Fibroblast of skin of abdomen (primary cell): ENCODE measurements at places on chromosomes 7 and 10.

GRCh38 chr7:29888006-29888405 is 81.7 kb downstream of the WIPF3 start:
- no peak for DNase-seq

- DNase-seq, result no peak
Measured at GRCh38 chr7:7612519-7612918, 28.0 kb upstream of the UMAD1 start.

- no peak for DNase-seq
Measured at GRCh38 chr10:128526791-128527375, 400.7 kb upstream of the MKI67 start.

GRCh38 chr10:123997486-123998196 is 95.8 kb downstream of the CHST15 start:
- peak; percentile 97 for DNase-seq

DNA sequence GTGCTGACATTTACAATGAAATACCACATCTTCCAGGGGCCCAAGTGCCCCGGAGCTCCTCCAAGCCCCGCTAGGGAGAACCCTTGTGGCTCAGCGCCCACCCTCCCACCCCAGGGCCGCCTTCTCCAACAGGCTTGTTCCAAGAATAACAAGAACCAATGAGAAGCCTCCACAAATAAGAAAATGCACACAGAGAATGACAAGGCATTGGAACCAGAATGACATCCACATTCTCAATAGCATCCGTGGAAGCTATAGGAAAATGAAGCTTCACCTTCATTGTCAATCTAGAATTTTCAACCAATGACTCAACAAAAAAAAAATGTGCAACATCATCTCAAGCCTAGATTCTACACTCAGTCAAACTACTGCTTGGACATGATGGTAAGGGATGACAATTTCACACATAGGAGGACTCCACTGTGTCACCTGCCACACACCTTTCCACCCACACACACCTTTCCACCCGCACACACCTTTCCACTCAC is 50.4 kb upstream of the PPP2R2D start:
- DNase-seq, result peak; percentile 18

GRCh38 chr7:128352153-128352537 is 8.4 kb upstream of the RBM28 start:
- peak; percentile 14 for DNase-seq

DNA sequence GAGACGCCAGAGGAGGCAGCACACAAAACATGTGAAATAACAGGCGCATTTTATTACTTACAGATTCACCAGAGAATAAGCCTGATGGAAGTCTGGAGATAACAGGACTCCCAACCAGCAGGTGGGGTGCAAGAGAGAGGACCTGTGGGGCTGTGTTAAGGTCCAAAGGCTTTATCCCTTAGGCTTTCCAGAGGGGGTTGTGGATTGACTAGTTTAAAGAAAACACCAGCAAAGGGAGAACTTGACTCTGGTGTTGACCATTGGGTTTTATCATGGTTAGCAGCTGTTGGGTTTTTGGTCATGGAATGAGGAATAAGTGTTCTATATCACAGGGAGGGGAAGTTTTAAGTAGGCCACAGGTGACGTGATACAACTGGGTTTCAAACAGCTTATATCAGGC is 1.6 kb upstream of the CRPPA start:
- no peak for DNase-seq

- DNase-seq, result no peak
Measured at GRCh38 chr7:34225193-34225592, 319.9 kb downstream of the BMPER start.

- no peak for DNase-seq
Measured at GRCh38 chr10:119281581-119282071, 74.3 kb downstream of the GRK5 start.

GRCh38 chr10:27618906-27619305 is 114.8 kb downstream of the RAB18 start:
- DNase-seq, result peak; percentile 74

- peak; percentile 63 for DNase-seq
Measured at GRCh38 chr7:46580766-46581165, 659.7 kb upstream of the IGFBP3 start.

- DNase-seq, result no peak
Measured at GRCh38 chr10:110366635-110367034, 61.9 kb upstream of the SMNDC1 start.

- no peak for DNase-seq
Measured at GRCh38 chr10:78506614-78507013, 473.0 kb downstream of the RPS24 start.

DNA sequence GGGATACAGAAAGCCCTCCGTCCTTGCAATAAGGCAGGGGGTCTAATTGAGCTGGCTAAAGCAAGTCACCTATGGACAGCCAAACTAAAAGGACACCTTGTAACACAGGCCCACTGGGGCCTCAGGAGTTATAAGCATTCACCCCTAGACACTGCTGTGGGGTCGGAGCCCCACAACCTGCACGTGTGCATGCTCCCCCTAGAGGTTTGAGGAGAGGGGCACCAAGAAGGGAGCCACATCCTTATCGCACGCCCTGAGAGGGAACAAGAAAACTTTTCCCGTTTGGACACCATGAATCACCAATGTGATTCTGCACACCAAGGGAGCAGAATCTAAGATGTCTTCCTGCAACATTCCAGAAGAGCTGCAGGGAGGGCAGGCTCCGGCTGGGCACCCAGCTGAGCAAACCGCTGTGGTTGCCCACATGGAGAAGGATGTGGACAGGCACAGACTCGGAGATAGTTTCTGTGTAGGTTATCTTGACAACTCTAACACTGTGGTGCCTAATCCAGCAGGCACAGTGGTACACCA is 17.7 kb upstream of the TARP start:
- no peak for DNase-seq

GRCh38 chr10:88389456-88389855 is 193.7 kb downstream of the RNLS start:
- peak; percentile 62 for DNase-seq

DNA sequence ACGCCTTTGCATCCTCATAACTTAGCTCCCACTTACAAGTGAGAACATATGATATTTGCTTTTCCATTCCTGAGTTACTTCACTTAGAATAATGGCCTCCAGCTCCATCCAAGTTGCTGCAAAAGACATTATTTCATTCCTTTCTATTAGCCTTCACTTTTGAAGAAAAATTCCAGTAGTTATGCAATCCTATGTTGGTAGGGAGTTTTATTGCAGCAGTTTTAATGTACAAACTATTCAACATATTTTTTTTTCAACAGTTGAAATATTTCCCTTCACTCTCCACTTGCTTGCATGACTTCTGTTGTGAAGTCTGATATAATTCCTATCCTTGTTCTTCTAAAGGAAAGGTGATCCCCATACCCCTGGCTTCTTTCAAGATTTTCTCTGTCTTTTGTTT is 27.3 kb upstream of the ARHGAP22 start:
- DNase-seq, result peak; percentile 48

DNA sequence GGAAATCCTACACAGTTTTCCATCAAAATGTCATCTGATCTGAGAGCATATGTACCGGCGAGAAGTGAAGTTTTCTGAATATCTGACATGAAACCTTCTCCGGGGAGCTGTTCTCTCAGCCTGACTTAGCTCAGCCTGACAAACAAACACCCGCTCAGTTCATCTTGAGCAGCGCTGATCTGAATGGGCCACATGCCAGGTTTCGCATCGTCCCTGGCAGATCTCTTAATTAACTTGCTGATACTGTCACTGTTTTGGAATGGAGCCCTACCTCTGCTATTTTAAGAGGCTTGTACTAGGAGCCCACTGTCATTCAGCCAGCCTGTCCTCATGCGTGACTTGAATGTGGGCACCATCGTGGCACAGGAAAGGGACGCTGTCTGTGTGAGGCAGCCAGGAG is 109.2 kb downstream of the STRA8 start:
- no peak for DNase-seq

GRCh38 chr10:5833814-5834213 is 20.6 kb upstream of the GDI2 start:
- DNase-seq, result no peak

GRCh38 chr10:85619832-85620231 is 746.8 kb downstream of the GRID1 start:
- DNase-seq, result no peak

DNA sequence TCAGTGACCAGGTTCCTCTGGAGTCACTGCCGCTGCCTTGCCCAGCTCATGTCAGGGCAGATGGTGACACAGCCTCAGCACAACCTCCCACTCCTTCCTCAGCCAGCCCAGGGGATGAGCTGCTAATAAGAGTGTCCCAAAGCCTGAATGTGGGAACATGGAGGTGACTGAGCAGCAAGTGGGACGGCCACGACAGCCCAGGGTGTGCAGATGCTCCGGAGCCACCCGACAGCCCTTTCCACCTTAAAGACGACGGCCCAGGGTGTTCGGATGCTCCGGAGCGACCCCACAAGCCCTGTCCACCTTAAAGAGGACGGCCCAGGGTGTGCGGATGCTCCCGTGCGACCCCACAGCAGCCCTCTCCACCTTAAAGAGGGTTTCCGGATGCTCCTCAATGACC is 89.2 kb downstream of the DIP2C start:
- no peak for DNase-seq

- DNase-seq, result peak; percentile 5
Measured at GRCh38 chr10:106680061-106680460, 484.4 kb downstream of the SORCS1 start.

GRCh38 chr10:110700947-110701616 is 56.9 kb downstream of the RBM20 start:
- DNase-seq, result no peak

DNA sequence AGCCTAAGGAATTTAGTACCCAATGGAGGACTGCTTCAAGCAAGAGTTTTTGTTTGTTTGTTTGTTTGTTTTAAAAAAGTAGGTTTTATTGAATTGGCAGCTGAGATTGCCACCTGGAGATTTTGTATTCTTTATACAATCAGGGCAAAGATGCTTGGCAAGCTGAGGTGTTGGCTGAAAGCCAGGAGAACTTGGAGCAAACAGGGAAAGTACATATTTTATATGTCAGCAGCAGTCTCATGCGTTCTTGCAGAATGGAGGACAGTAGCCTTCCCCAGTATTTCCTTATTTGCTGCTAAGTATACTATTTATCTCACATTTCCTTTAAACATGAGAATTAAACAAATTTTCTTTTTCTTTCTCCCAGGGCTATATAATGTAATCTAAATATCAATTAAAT is 22.6 kb upstream of the ICA1 start:
- no peak for DNase-seq

DNA sequence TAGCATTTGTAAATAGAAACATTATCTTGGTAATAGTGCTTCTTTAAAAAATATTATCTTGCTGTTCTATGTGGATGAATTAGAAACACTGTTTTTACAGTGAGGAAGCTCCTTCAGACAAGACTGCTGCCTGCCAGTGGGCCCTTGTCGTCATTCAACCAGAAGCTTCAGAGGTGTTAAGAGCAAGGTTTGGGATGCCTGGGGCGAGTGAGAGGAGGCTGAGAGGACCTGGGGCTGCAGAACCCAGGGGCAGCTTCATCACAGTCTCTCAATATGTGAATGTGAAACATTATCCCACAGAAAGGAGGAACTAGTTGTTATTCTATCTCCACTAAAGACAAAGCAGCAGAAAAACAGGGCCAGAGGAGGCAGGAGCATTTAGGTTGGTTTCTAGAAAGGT is 8.1 kb downstream of the PLPP4 start:
- DNase-seq, result no peak

DNA sequence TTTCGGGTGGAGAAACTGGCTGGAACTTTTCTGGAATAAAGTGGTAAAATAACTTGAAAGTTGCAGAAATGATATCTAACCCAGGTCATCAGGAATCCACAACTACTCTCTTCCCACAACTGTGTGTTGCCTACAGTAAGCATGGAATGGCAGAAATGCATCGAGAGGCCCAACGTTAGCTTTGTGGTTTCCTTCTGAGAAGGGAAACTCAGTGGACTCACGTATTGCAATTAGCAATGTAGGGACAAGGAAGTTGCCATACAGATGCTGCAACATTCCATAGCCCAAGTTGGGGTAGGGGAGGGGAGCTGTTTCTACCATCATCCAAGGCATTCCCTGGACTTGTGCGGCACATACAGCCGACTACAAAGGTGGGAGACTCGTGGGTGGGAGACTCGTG is 1.9 kb downstream of the PON1 start:
- peak; percentile 76 for DNase-seq

GRCh38 chr10:43963793-43964425 is 315.2 kb upstream of the ZNF32 start:
- no peak for DNase-seq
